Fibroblast of gingiva (primary cell): ENCODE measurements at places on chromosomes 2 and 18.

- no peak for DNase-seq
Observed at GRCh38 chr2:46800625-46801349, 114.8 kb downstream of the MCFD2 start.

DNA sequence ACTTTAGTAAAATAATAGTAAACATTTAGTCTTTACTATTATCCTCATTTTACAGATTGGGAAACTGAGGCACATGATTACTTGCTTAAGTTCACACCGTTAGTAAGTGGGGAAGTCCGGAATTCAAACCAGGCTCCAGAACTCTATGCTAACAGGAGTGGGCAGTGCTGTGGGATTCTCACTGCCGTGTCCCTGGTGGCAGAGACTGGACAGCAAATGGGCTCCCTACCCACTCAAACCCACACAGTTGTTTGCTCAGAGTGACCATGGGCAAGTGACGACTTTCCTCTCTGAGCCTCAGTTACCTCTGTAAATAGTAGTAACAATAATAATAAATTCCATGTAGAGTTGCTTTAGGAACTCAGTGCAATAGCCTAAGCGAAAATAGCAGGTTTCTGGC lies 24.0 kb downstream of the MAIP1 start:
- no peak for DNase-seq

DNA sequence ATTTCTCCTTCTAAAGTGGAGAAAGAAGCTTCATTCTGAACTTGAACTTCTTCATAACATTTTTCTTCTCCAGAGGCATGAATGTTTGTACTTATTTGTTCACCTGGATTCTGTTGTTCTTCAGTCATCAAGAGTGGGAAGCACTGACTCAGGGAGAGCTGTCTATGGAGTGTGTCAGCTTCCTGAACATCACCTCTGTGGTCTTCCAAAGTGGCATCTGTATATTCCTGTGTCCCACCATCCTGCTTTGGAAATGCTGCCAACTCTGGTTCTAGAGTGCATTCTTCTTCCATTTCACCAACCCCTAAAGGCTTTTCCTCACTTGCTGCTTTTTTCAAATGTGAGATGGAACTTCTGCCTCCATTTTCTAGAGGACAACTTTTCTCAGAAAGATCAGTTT lies 59.5 kb downstream of the TTN start:
- no peak for DNase-seq

DNA sequence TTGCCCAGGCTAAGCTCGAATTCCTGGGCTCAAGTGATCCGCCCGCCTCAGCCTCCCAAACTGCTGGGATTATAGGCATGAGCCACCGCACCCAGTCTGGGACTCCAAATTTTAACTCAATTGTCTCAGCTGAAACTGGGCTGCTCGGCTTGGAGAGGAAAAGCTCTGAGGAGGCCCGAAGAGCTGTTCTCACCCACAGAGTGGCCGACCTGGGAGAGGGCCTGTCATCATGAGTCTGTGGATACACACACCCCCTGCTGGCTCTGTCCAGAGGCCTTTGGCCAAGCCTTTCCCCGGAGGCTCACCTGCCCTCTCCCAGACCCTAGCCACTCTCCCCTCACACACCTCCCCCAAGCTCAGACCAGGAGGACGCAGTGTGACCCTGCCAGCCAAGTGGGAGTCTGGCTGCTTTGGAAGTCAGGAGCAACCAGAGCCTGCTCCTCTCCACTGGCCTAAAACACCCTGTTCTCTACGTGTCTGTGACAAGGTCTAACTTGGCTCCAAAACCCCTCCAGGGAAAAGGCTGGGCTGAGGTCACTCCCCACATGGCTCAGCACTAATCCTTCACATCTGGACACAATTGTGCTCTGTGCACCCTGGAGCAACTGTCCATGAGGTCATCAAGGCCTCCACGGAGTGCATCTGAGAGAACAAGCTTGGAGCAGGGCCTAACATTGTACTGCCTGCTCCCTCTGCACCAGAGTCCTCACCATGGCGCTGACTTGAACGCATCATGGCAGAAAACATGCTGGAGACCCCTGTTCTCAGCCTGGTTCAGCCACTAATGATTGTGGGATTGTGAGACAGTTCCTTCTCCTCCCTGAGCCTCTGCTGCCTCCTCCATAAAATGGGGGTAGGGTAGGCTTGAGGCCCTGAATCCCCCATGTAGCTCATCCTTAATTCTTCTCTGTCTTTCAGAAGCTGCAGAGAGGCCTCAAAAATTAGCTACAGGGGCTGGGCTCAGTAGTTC lies 49.9 kb upstream of the RAB6C start:
- DNase-seq: peak; percentile 77

GRCh38 chr2:225027061-225027762 lies 15.1 kb downstream of the DOCK10 start:
- DNase-seq: no peak

DNA sequence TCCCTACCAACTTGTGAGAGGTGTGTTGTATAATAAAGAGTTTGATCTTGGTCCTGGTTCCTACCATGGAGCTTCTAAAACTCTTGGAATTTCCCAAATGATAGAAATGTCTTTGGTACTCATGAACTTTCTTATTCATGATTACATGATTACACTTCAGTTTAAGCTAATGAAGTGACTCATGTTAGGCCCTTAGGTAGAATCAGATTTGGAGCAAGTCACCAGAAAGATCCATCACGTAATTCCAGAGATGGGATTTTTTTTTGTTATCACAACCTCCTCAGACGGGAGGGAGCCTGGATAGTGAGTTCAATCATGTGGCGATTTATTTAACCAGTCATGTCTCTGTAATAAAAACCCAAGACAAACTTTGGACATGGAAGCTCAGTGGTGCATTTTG lies 1287.6 kb upstream of the ZEB2 start:
- no peak for DNase-seq

GRCh38 chr2:204364860-204365535 lies 180.3 kb upstream of the PARD3B start:
- no peak for DNase-seq

GRCh38 chr18:69992776-69993175 lies 45.1 kb upstream of the CD226 start:
- no peak for DNase-seq

- DNase-seq: no peak
Observed at GRCh38 chr18:70822691-70823090, 533.8 kb downstream of the SOCS6 start.

GRCh38 chr2:218959761-218960308 lies 369 bp downstream of the CDK5R2 start:
- DNase-seq: no peak

DNA sequence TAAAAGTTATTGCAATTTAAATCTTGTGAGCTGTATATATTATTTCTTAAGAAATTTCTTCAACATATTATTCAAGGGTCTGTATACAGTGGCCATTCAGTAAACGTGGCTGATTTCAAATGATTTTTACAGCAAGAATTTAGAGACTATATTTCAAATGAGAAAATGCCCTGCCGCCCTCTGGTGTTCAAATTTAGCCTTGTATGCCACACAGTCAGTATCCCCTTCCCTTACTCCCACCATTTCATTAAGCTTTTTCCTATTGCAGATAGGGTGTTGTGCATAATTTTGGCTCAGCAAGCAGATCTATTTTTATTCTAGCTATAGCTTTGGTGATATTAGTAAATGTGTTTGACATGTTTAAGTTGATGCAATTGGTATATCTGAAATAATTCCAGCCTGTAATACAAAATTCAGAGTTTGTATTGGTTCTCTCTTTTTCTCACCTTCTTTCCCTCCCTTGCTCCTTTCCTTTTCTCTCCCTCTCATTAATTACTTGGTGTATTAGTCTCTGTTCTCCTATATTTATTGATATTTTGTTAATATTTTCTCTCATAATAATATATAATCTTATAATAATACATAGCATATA lies 22.8 kb upstream of the SCN7A start:
- no peak for DNase-seq

GRCh38 chr2:43030551-43031307 lies 195.7 kb downstream of the ZFP36L2 start:
- DNase-seq: no peak

DNA sequence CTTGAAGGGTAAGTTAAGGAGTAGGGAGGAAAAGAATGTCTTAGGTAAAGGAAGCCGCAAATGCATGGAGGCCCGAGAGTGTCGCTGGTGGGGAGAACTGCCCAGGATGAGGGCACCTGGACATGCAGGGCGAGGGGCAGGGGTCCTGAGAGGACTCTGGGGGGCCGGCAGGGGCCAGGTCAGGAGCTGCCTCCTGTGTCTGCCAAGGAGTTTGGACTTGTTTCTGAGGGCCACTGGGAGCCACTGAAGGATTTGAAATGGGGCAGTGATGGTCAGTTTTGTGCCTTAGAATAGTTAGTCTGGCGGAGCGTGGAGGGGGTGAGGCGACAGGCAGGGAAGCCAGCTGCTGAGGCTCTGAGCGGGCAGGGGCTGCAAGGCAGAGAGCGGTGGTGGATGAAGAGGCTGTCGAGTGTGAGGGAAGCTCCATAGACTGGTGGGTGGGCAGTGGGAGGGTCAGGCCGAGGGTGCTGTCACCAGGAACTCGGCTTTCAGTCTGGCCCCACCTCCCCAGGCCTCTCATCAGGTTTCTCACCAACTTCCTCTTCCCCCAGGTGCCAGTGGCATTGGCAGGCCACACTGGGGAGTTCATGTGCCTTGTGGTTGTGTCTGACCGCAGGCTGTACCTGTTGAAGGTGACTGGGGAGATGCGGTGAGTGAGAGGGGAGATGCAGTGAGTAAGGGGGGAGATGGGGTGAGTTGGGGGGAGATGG lies 14.7 kb upstream of the SLC4A3 start:
- DNase-seq: no peak

DNA sequence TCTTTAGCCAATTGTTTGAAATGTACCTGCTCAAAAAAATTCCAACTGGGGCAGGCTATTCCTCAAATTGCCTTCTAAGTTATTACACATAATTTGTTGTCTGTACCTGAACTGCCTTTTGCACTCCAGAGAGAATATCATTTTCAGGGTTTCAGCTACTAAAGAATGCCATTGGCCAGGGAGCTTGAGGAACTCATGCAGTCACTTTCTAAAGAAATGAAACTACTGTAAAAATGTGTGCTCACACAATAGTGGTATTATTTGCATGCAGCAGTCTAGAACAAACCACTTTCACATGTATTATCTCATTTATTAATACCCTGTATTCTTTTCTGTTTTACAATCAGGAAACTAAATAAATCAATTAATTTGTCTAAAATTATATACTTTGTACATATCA lies 152.2 kb downstream of the PID1 start:
- no peak for DNase-seq

GRCh38 chr2:58032016-58032763 lies 14.4 kb upstream of the VRK2 start:
- DNase-seq: no peak

GRCh38 chr18:76378526-76379215 lies 116.4 kb downstream of the ZNF516 start:
- no peak for DNase-seq

- DNase-seq: no peak
Observed at GRCh38 chr2:211132573-211132972, 576.2 kb downstream of the CPS1 start.

DNA sequence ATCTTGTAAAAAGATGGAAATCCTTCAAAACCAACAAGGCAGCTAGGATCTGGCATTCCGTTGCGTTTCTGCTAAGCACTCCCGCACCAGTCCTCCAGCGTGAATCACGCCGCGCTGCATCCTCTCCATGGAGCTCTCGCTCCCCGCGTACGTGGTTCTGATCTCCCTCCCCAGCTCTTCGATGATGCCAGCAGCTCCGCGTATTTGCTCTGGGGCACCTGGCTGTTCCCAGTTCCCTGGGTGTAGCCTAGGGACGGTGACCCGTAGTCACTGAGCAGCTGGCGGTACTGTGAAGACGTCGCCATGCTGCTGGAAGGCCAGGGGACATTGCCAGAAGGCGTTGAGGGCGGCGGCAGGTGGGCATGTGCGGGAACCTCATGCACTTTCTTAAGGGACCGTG lies 407.5 kb downstream of the RNF144A start:
- no peak for DNase-seq

DNA sequence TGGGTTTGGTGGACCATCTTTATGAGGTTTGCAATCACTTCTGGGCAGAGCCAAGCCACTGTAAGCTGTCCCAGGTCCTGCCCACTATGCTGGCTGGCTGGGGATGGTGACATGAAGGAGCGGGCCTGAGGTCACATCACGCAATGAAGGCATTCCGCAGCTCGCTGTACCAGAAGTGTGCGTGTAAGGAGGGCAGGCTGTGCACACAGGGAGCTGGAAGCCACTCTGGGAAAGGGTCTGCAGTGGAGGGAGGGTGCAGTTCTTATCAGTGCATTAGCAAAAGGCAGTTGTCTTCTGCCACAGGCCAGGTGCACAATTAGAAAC lies 16.7 kb upstream of the OTOS start:
- DNase-seq: no peak

DNA sequence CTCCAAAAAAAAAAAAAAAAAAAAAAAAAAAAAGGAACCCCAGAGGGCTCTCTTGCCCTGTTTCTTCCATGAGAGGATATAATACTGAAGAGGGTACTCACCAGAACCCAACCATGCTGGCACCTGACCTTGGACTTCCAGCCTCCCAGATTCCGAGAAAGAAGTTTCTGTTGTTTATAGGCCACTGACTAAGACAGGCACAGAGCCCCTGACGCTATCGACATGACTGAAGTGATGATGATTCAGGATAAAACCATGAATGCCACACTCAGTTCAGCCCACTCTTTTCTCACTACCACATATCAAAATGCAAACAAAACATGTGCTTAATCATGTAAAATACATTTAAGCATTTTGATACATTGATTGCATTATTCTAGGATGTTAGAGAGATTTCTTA lies 66.1 kb upstream of the CDCA7 start:
- DNase-seq: no peak

DNA sequence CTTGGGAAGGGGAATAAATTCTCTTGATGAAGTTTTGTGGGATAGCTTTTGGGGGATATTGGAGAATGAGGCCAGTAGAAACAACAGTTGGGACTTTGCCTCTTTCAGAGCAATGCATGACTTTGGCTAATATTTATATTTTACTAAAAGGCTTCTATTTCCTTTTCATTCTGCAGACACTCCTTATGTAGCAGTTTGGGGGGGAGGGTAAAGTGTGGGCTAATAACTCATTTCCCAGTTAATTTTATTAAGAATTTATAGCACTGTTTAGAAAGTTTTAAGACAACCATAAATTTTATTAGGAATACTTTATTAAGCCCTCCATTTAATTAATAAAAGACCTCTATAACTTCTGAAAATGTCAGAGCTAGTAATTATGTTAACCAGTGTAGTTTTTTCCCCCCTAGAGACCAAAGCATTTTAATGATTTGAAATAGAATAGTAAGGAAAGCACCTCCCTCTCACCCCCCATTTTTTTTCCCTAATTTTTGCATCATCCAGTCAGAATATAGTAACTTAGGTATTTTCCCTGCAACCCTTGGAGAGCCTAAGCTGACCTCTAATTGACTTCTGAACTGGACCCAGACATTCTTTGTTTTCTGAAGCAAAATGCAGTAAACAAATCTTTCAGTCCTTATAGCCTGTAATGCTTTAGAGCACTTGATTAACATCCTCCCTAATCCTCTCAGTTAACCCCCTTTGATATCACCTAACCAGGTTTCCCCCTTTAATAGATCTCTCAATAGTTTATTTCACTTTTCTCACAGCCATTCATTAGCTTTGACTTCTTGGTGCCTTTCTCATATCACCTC lies 5.0 kb upstream of the MEIS1 start:
- no peak for DNase-seq

DNA sequence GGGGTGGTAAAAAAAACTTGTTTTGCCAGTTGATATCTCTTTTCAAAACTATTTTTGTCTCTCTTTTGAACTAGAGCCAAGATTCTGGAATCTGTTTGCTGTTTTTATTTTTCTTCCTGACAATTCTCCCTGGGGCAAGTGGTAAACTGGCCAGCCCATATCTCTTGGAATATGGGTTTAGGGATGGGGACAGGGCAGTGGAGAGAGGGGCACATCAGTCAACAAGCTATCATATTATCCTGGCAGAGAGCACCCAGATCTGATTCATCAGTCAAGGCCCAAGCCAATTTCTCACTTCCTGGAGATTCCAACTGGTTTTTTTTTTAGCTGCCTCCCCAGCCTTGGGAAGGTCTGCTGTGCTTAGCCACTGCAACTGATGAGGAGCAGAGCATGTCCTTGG lies 52.3 kb downstream of the ARHGAP28 start:
- peak; percentile 42 for DNase-seq
